ENCODE measurements at places on chromosomes 16 and 17.

GRCh38 chr17:3845291-3845620 lies 790 bp downstream of the NCBP3 start:
- DNase-seq: peak; percentile 27

DNA sequence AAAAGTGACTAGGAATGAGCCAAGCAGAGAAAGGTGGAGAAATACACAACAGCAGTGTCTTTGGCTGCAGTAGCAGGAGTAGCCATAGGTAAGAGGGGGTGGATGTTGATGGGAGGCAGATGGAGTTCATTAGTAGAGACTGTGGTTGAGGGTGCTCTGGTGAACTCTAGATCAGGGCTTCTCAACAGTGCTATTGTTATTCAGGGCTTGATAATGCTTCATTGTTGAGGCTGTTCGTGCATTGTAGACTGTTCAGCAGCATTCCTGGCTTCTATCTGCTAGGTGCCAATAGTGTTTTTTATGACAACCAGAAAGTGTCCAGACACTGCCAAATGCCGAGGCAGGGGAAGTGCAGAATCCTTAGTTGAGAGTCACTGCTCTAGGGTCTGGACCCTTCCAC lies 3.6 kb downstream of the ALKBH5 start:
- no peak for DNase-seq

DNA sequence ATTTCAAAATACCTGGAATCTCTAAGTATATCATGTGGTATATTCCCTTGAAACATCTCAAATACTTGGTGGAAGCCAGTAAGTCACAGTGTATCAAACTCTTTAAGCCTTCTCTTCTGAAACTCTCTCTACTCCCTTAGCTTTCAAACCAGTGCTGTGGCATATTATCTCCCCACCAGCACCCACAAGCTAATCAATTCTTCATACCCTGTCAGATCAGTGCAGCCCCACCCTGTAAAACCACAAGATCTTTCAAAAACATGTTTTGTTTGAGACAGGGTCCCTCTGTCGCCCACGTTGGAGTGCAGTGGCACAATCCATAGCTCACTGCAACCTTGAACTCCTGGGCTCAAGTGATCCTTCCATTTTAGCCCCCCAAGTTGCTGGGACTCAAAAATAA lies 91.6 kb upstream of the C17orf78 start:
- no peak for DNase-seq

- no peak for DNase-seq
These were observed 37.8 kb downstream of the TIMM22 start for GRCh38 chr17:1034652-1035210.

GRCh38 chr16:10356870-10357842 lies 28.7 kb upstream of the ATF7IP2 start:
- DNase-seq: no peak

DNA sequence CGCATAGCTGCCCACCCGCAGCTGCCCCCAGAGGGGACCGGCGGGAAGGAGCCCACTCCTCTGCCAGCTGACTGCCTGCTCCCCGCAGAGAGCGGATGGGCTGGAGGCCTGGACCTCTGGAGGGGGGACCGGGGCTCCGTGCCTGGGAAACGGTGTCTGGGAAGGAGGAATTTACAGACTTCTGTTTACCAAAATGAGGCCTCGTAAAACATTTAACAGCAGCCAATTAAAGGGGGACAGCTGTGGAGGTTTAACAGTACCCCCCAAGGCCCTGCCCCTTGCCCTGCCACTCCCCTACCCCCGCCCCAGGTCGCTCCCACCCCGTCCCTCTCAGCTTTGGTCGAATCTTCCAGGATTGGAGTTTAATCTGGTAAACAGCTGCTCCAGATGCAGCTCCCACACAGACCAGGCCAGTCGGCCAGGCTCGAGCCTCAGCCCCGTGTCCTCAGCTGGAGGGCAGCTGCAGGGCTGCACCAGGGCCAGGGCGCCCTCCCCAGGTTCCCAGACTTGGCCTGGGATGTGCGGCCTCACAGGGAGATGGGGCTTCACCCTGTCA lies 41.1 kb downstream of the BAHCC1 start:
- DNase-seq: no peak

GRCh38 chr16:68786685-68787418 lies 49.8 kb downstream of the CDH1 start:
- peak; percentile 51 for DNase-seq

GRCh38 chr17:41144846-41145245 lies 4.5 kb upstream of the KRTAP4-6 start:
- no peak for DNase-seq

- DNase-seq: no peak
These were observed 11.9 kb upstream of the AURKB start for GRCh38 chr17:8222380-8222629.

- DNase-seq: no peak
These were observed 20.5 kb downstream of the LASP1 start for GRCh38 chr17:38890410-38890746.

GRCh38 chr16:4691666-4692412 lies 1.5 kb upstream of the NUDT16L1 start:
- no peak for DNase-seq

GRCh38 chr17:77930780-77931768 lies 27.4 kb upstream of the TNRC6C start:
- DNase-seq: no peak

GRCh38 chr16:17382949-17383863 lies 87.6 kb downstream of the XYLT1 start:
- no peak for DNase-seq

- no peak for DNase-seq
These were observed 4.6 kb upstream of the GAN start for GRCh38 chr16:81310045-81310644.

GRCh38 chr17:9170853-9171252 lies 149.5 kb downstream of the NTN1 start:
- DNase-seq: no peak

- DNase-seq: peak; percentile 86
These were observed 426.7 kb upstream of the MAF start for GRCh38 chr16:80027007-80027965.

DNA sequence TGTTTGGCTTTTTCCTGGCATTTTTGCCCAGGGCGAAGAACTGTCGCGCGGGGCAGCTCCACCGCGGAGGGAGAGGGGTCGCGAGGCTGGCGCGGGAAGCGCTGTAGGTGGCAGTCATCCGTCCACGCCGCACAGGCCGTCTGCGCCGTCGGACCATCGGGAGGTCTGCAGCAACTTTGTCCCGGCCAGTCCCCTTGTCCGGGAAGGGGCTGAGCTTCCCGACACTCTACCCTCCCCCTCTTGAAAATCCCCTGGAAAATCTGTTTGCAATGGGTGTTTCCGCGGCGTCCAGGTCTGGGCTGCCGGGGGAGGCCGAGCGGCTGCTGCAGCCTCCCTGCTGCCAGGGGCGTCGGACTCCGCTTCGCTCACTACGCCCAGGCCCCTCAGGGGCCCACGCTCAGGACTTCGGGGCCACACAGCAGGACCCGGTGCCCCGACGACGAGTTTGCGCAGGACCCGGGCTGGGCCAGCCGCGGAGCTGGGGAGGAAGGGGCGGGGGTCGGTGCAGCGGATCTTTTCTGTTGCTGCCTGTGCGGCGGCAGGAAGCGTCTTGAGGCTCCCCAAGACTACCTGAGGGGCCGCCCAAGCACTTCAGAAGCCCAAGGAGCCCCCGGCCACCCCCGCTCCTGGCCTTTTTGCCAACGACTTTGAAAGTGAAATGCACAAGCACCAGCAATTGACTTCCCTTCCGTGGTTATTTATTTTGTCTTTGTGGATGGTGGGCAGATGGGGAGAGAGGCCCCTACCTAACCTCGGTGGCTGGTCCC lies 2.3 kb upstream of the CBX4 start:
- no peak for DNase-seq

- DNase-seq: peak; percentile 17
These were observed 26.3 kb upstream of the OR4D1 start for GRCh38 chr17:58121925-58122324.

DNA sequence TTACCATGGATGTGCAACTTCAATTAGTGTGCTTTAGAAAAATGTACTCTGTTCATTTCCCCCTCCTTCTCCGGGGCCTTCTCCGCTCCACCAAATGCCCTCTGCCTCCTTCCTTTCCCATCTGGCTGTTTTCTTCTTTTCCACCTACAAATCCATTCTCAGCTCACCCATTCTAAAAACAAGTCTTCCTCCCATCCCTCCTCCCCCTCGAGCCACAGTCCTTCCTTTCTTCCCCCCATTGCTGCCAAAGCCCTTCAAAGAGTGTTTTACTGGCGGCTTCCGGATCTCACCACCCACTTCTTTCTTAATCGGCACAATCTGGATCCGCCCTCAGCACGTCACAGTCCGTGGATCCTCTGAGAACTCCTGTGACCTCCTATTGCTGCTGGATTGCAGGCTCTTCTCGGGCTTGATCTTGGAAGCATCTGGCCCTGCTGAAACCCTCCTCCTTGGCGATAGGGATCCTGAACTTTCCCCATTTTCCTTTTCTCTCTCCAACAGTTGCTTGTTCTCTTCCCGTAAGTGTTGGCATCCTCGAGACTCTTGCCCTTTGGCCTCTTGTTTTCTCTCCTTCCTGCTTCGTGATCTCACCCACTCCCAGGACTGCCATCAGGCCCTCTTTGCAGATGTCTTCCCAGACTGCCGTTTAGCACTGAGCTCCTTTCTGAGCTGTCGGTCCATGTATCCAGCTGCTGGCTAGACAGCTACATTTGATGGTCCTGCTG lies 36.0 kb upstream of the FBXO47 start:
- DNase-seq: peak; percentile 88

DNA sequence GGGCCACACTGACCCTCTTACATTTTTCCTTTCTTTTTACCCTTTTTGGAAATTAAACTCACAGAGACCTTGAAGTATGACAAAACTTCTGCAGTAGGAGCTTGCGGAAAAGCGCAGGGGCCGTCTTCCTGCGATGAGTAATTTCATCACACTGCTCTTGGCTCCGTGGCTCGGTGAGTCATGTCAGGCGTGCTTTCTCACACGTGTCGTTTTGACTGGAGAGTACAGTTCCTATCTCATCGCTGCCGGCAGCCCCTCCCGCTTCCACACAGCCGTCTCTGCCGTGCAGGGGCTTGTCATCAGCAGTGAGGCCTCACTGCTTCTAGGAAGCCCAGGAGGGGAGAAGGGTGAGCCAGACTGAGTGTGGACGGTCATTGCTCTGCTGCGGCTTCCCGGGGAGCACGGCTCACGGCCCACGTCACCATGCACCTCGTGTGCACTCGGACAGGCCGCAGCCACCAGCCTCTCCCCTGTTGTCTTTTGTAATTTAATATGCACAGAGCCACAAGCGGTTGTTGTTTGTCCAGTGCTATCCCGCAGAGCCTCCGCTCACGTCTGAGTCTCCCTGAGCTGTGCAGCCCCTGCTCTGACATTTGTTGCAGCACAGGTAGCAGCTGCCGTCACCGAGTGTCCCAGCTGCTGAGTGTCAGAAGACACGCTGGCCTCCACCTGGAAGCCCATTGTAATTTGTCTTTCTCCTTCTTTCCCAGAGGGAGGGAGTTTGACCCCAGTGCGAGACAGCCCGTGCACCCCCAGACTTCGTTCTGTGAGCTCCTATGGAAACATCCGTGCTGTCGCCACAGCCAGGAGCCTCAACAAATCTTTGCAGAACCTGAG lies 99.4 kb upstream of the CHMP6 start:
- DNase-seq: peak; percentile 96

DNA sequence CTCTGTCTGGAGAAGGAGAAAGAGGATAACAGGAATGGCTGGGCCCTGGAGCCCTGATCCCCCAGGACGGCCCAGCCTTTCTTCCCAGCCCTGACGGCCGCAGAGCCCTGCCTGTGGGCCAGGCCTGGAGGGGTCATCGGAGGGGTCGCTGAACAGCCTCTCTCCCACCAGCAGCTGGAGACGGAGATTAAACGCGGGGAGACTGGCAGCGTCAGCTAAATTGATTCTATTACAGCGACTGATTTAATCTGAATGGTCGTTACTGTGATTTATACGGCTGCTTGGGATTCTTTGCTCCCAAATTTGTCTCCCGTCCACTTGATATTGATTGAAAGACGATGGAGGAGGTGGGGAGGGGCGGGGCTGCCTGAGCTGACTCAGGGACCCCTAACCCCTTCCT lies 7.1 kb upstream of the CDH15 start:
- DNase-seq: no peak

All from GM03348 (cell line).